ENCODE measurements at places on chromosomes 2 and 18.

GRCh38 chr18:2147476-2148230 lies 423.7 kb downstream of the METTL4 start:
- DNase-seq, result no peak

- no peak for DNase-seq
Observed at GRCh38 chr18:77316008-77316407, 66.4 kb downstream of the GALR1 start.

DNA sequence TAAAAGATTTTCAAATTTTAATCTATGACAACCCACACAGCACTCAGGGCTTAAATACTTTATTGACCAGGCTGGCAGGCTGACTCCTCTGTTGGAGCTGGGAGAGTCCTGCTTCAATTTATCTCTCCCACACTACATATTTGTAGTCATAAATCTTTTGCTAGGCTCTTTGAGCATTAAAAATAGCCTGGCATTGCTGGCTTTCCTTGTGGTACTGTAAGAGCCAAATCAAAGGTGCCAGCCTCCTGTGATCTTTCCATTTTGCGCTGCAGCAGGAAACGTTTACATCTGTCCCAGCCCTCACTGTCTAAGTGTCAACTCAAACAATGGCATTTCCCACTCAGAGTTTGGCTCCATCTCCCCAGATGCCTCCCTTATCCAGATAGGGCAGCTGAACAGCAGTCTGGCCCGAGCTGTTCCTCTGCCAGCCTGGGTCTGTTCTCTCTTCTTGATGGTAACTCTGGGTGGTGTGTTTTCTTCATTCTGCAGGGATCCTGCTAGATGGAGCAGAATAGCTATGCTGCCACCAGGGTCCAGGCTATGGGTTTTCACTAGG lies 62.1 kb downstream of the LRRTM1 start:
- no peak for DNase-seq

DNA sequence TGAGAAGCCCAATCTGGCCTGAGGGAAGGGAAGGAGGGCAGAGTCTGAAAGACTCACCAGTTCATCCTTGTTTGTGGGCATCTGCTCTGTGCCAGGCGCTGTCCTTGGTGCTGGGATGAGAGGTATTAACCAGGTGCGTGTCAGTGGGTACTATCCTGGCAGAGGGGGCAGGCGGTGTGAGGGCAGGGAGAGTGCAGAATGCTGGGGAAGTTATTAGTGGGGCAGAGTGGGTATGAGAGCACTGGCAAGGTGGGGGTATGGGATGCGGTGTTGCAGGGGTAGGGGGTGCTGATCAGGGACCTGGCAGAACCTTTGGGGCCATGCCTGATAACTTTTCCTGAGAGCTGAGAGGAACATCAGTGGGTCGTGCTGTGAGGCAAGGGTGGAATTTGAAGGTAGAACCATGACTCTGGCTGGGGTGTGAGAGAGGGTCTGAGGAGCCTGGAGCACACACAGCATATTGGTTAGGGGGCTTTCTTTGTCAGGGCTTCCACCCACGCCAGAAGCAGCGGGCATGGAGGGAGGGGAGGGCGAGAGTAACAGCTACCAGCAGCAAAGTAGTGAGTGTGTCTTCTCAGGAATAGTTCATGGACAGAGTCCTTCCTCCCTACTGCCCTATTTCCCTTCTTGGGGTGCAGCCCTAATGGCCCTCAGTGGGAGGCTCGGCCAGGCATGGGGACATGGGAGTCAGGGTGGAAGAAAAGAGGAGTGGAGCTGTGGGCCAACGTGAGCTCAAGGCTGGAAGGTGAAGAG lies 290.7 kb downstream of the CYP26B1 start:
- DNase-seq, result no peak

GRCh38 chr2:207290833-207291624 lies 125.3 kb upstream of the KLF7 start:
- DNase-seq, result no peak

GRCh38 chr2:109382951-109383350 lies 230.8 kb downstream of the SEPTIN10 start:
- peak; percentile 42 for DNase-seq

DNA sequence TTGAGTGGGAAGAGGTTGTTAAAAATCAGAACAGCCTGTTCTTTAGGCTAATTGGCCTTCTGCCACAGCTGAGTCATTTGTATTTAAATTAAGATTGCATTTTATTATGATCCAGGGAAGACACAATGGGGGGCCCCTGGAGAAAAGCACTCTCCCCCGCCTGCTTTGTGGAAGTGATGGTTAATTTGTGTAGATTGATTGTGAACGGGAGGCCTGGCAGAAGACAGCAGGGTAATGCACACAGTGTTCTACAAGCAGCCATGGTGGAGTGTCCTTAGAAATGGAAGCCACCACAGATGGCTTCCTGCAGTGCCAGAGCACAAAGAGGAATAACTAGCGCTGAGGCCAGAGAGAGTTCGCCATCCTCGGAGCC lies 19.6 kb downstream of the RAMP1 start:
- DNase-seq, result no peak

DNA sequence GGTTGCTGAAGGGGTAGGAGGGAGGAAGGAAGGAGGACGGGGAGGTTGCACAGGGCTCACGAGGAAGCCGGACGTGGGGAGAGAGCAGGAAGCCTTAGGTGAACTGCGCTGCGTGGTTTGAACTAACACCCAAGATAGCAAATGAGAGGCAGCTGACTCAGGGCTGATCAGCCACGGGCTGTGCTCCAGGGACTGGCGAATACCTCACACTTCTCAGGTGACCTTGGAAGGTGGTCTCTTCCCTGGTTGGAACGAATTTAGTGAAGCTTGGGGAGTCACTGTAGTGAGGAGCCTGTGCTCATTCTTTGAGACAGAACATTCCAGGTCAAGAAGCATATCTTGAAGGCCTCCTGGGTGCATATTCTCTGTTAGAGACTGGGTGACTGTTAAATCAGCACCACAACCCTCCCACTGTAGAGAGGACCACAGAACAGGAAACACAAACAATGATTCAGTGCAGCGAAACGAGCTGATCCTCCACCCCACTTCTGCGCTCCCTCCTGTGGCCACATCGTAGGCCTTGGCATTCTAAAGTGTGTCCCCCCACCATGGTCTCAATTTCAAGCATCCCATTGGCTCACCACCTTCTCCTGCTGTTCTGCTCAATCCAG lies 33.8 kb downstream of the TOGARAM2 start:
- no peak for DNase-seq

DNA sequence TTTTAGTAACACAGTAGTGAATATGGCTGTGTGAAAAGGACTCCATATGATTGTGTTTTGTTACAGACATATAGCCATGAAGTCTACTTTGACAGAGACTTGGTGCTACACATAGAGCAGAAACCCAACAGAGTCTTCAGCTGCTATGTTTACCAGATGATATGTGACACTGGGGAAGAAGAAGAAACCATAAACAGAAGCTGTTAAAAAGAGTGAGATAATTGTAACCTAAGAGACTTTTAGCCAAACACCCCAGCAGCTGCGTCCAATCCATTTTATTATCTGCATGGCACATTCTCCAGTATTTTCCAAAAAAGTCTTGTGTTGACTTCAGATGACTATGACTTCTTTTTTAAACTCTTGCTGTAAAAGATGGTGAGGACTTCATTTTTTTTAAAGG lies 41.4 kb upstream of the CYBRD1 start:
- DNase-seq, result no peak

GRCh38 chr18:77061946-77062517 lies 70.6 kb downstream of the MBP start:
- no peak for DNase-seq

GRCh38 chr2:47379384-47379783 lies 23.6 kb upstream of the MSH2 start:
- DNase-seq, result no peak

DNA sequence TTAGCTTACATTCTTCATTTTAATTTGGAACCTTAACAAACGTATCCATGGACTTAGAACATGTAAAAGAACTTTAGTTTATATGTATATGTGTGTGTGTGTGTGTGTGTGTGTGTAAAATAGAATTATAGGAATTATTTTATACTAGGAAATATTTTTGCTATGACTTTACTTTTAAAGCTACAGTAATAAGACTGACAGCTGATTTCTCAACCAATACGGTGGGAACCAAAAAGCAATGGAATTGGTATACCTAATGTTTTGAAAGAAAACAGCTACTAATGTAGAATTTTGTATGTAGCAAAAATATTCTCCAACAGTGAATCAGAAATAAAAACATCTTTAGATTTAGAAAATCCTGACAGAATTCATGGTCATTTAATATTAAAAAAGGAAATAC lies 146.5 kb upstream of the ARL4C start:
- no peak for DNase-seq

DNA sequence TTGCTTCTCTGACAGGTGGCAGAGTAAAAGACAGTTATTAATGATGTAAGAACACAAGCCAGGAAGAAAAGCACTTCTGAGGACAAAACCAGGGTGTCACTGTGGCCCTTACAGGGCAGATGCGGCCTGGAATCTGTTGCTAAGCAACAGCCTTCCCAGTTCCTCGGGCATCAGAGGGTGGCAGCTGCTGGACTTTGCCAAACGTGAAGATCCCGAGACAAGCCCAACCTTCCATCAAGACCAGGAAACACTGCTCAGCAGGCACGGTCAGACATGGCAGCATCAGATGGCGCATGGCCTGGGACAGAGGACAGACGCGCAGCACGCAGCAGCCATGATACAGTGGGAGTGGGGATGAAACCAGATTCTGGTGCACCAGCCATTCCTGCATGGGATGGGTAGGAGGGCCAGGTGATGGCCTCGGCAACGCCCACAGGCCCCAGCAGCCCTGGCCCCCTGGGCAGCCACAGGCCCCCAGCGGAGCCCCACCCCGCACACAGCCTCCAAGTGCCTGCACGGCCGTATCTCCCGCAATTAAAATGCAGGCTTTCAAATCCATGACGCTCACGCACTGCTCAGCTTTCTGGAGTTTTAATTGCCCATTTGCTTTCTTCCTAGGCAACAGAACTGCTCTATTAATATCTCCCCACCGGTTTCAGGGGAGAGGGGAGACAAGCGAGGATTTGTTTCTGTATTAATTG lies 89.0 kb downstream of the EIPR1 start:
- DNase-seq, result no peak

GRCh38 chr18:68314403-68314802 lies 400.5 kb downstream of the TMX3 start:
- DNase-seq, result peak; percentile 5

DNA sequence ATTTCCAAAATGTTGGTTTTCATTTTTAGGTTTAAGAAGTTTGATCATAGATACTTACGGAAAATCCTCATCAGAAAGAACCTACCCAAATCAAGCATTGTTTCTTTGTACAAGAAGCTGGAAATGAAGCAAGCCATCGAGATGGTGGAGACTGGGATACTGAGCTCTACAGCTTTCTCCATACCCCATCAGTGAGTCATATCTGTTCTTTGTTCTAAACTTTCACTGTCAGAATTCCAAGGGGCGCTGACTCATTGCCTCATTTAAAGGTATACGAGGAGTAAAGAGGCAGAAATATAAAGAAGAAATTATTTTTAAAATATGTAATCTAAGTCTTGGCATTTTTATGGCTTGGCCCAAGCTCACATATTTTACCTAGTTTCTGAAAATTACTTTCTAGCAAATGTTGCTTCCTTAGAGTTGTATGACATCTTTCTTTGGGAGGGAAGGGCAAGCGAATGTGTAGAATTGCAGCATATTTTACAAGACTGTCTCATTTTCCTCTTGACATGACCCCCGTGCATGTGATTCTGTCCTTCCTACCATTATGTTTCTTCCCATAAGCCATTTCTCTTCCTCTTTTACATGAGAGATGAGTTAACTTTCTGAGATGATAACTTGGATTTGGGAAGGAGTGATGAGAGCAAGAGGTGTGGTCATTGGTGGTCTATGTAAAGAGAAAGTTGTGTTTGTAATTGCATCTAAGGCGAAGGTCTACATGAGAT lies 41.2 kb downstream of the SLC9A4 start:
- peak; percentile 35 for DNase-seq

- no peak for DNase-seq
Observed at GRCh38 chr2:147433822-147434221, 411.0 kb upstream of the ACVR2A start.

GRCh38 chr2:121018136-121019061 lies 266.6 kb downstream of the TFCP2L1 start:
- DNase-seq, result no peak

GRCh38 chr2:201357221-201357620 lies at the start of gene FLACC1:
Gene FLACC1 (minus strand): TSS chr2:201357345. CDS start chr2:201351404, 5,941 bp downstream.
- DNase-seq, result no peak

DNA sequence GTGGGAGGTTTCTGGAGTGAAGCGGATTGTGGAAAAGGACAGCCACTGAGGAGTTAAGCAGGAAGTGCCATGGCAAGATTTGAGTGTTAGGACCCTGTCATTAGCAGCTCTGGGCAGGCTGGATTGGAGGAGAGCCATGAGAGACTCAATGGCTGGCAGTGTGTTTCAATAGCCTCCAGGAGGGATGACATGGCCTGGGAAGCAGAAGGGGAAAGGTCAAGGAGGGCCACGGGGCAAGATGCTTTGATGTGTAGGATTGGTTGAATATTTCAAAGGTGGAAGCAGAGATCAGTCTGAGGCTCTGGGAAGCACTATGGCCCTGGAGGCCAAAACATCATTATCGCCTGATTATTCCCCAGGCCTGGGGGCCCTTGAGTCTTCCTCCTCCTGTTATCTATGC lies 229.0 kb upstream of the HS6ST1 start:
- DNase-seq, result no peak
